Breast epithelium (tissue), 4 donors: ENCODE measurements at places on chromosomes 4 and X. TPM values are rescaled to one million over a fixed set of nuclear protein-coding genes. Genes with fewer than 3 reads are reported as not detected.

DNA sequence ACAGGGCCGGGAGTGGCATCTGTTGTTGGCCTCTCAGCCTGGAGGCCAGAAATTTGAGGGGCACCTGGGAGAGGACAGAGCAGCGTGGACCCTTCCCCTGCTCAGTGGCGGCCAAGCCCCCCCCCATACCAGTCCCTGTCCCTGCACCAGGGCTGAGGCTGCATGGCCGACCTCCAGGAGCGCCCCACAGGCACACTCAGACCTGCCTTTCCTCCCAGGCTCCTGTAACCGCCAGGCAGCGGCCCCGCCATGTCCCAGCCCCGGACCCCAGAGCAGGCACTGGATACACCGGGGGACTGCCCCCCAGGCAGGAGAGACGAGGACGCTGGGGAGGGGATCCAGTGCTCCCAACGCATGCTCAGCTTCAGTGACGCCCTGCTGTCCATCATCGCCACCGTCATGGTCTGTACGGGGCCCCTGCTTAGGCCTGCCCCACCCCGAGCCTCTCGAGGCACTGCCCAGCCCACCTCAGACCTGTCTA, 15.3 kb downstream of the TMEM175 start:
- DNase-seq: peak; percentile 48
- H3K4me1 ChIP-seq: no peaks in the 10 kb centered on the region
- no peak overlapping the region for H3K27ac ChIP-seq
- no peaks in the 10 kb centered on the region for H3K27me3 ChIP-seq
- no peak overlapping the region for H3K4me3 ChIP-seq
- no peaks in the 10 kb centered on the region for H3K36me3 ChIP-seq

DNA sequence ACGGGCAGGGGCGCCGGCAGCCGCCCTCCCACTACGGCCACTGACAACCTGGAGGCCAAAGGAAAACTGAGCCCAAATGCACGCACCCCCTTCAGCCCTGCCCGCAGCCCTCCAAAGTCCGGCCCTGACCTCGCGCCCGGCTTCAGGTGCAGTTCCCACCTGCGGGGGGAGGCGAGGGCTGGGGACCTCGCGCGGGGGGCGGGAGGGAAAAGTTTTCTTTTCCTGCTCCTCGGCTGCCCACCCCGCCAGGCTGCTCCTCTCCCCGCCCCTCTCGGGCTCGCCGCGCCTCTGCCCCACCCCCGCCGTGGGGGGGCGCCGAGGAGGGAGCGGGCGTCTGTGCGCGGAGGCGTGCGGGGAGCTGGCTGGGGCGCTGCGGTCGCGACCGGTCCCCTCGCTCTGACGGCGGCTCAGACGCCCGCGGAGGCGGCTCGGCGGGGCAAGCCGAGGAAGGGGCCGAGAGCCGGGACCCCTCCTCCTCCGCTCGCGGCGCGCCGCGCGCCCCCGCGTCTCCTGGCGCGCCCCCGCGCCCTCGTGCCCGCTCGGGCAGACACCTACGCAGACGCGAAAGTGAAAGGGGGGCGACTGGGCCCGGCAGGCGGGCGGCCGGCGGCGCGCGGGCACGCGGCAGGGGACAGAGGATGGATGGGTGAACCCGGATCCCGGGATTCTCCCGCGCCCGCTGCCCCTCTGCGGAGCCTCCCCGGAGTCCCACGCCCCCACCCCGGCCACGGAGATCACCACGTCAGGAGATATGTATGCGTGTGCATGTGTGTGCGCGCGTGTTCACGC, 3.1 kb upstream of the NR3C2 start:
- peak overlapping the region; percentile 96 for H3K4me3 ChIP-seq
- H3K27me3 ChIP-seq: no peaks in the 10 kb centered on the region
- no peaks in the 10 kb centered on the region for H3K4me1 ChIP-seq
- peak overlapping the region; percentile 77 for H3K27ac ChIP-seq

AFF2 gene
- total RNA-seq: 4.6 TPM

DNA sequence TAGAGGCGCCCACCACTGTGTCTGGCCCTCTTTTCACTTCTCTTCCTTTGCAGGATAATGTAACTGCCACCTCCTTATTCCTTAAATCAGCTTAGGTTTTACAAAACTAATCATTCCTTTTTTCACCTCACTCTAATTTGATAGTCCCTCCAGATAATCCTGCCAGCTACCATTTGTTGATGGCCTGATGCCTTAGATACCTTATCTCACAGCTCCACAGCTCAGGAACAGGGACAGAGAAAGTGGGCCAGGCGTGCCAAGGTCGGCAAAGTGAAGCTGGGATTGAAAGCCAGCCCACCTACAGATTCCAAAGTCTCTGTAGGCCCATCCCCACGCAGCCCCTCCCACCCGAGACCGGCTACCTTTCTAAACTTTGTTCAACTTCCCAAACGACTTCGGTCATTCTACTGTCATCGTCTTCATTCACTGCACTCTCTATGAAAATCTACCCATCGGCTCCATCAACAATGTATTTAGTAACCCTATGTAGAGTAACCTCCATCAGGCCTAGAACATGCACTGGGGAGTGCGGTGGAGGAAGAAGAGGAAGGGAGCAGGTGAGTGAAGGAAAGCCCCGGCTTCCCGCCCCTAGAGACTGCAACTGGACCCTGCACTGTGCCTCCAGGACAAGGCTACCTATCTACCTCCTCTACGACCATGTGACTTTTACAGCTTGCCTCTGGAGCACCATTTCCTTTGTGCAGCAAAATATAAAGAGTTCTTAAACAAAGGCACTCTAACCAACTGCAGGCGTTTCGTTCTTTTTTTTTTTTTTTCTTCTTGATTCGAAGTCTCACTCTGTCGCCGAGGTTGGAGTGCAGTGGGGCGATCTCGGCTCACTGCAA, 1.5 kb downstream of the CASP6 start:
- no peaks in the 10 kb centered on the region for H3K27me3 ChIP-seq
- no peaks in the 10 kb centered on the region for H3K36me3 ChIP-seq
- H3K4me1 ChIP-seq: peaks cover 8% of the 10 kb centered on the region
- peak overlapping the region; percentile 77 for H3K4me3 ChIP-seq
- DNase-seq: no peak
- peak overlapping the region; percentile 62 for H3K27ac ChIP-seq

ETNPPL gene
- not detected for total RNA-seq
